ENCODE measurements at places on chromosomes 4 and X.
A peak's percentile ranks its signal among the peaks of the same experiment; 100 is the strongest.

- DNase-seq = no peak
Measured at GRCh38 chr4:94960708-94961107, 203.0 kb downstream of the BMPR1B start.

- no peak for DNase-seq
Measured at GRCh38 chr4:22202975-22203710, 254.6 kb upstream of the KCNIP4 start.

DNA sequence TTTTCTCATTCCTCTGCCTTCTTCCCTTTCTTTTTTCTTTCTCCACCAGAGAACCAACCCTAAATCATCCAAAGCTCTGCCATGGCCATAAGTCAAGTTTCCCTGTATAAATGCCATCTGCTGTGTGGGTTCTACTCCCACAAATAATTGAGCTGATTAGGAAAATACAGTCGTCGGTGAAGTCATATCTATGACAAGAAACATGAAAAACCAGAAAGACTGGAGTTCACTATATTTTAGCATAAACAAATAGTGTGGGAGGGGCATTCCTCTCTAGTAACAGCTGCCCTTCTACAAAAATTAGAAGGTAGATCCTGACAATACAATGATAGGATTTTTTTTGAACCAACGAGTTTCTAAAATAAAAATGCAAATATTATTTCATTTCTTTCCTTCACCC is 48.8 kb downstream of the SPOCK3 start:
- DNase-seq = no peak

- no peak for DNase-seq
Measured at GRCh38 chrX:129523079-129523911, at the start of gene SMARCA1. Gene SMARCA1 (minus strand): TSS chrX:129523490. CDS start chrX:129523370, 120 bp downstream.

DNA sequence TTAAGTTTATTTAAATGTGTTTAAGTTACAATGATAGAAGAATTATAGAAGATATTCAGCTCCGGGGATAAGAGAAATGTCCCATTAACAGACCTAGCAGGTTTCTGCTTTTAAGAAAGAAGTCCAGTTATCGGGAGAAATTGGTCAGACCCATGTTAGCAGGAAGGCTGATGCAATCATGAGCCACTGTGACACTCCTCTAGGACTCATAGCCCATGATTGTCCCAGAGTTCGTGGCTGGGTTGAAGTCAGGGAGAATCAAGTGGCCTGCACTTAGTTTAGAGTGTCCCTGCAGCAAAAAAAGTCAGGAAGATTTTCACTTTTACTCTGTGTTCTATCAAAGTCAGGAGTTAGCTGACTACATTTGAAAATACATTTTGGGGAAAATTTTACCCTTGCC is 72.0 kb downstream of the TMEM144 start:
- no peak for DNase-seq

DNA sequence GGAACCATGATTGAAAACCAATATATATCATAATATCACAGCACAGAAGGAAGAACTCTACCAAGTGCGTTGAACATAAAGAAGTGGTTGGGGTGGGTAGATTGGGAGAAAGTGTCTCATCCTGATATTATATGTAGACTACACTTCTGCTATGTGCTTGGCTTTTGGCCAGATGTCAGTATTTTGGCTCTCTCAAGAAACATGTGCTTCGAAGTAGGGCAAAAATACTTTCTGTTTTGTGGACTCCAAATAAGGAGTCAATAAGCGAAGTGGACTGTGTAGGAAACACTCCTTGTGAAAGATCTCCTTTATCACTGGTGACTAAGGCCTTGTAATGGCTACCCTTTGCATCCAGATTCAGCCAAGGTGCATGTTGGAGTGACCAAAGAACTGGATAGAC is 7.8 kb upstream of the HPSE start:
- no peak for DNase-seq

DNA sequence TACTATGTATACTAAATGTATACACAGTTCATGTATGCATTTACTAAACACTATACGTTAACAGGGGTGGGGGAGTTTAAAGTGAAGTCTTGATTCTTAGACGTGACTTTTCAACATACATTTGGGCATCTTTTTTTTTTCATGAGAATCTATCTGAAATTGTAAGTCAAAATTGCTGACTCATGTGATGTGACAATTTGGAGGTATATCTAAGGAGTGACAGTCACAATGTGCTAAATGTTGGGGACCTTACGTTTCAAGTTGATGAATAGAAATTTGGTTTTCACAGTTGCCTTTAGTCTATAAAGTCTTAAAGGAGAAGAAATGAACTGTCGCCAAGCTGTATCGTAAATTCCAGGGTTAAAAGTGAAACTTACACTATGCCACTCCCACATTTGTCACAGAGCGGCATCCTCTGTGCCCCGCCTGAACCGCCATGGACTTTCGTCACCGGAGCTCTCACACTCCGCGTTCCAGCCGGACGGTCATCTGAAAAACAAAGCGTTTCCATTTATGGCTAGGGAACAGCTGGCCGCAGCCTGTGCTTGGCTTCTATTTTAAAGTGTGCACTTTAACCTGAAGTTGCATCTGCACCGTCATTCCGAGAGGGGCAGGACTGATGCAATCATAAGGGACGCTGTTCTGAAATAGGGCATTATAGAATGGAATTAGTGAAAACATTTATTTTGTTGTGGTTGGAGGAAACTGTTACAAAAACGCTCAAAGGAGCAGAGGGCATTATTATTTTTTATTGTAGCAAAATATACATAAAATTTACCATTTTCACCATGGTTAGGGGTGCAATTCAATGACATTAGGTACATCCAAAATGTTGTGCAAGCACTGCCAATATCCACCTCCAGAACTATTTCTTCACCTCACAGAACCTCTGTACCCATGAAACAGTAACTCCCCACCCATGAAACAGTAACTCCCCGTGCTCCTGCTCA is 30.9 kb downstream of the PDLIM3 start:
- peak; percentile 51 for DNase-seq

GRCh38 chr4:41678951-41679350 is 69.6 kb downstream of the PHOX2B start:
- no peak for DNase-seq
